GM13977 (cell line): ENCODE measurements at places on chromosomes 1 and 21.
A peak's percentile ranks its signal among the peaks of the same experiment; 100 is the strongest.

DNA sequence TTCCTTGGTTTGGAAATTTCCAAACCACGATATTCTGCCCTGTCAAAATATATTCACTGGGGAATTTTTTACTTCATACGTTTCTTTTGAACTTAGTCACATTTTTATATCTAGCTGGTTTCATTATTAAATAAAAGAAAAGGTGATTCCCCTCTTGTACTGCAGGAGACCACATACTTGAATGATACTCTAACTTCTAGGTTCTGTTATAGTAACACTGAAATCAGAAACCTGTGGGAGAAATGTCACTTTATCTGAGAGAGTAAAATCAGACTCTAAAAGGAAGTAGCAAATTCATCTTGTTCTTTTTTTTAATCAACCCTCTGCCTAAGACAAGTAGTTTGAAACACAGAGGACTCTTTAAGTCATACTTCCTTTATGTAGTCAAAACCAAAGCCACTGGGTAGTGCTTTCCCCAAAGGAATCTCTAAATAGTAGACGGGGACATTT is 34.4 kb downstream of the MRPL39 start:
- peak; percentile 26 for DNase-seq

GRCh38 chr1:93993731-93994130 is 84.5 kb upstream of the GCLM start:
- no peak for DNase-seq

DNA sequence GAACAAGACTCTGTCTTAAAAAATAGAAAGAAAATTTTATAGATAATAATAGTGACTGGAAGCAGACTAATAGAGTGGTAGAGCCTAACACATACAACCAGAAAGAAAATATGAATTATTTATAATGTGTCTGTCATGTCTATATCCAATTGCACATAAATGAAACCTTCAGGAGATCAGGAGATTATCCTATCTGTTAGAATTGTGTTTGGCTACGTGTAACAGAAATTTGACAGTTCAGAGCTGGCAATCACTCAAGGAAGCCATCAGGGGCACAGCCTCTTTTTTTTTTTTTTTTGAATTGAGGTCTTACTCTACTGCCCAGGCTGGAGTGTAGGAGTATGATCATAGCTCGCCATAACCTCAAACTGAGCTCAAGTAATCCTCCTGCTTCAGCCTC is 157.2 kb downstream of the TGFB2 start:
- DNase-seq: no peak

GRCh38 chr1:199109160-199109559 is 470.3 kb downstream of the PTPRC start:
- DNase-seq: no peak

DNA sequence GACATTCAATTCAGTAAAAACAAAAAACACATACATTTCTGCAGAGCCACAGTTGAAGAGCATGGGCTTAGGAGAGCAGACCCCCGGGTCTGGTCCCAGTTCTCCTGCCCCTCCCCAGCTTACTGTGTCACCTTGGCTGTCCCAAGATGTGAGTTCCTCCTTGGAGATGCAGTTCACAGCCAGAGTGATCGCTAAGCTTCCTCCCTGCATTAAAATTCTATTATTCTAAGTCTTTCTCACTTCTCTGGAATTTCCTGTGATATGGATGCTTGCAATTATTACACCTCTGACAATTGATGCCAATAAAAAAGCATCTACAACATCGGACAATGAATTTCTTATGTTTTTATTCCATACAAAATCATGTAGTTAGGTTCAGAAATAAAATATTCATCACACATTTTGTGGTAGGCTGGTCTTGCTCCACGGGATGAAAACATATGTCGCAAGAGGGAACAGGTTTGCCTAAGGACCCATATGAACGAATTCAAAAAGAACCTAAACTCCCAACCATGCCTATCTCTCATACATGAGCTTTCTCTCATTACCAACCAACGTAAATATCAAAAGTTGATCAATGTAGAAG is 328.5 kb upstream of the RUNX1 start:
- DNase-seq: no peak

DNA sequence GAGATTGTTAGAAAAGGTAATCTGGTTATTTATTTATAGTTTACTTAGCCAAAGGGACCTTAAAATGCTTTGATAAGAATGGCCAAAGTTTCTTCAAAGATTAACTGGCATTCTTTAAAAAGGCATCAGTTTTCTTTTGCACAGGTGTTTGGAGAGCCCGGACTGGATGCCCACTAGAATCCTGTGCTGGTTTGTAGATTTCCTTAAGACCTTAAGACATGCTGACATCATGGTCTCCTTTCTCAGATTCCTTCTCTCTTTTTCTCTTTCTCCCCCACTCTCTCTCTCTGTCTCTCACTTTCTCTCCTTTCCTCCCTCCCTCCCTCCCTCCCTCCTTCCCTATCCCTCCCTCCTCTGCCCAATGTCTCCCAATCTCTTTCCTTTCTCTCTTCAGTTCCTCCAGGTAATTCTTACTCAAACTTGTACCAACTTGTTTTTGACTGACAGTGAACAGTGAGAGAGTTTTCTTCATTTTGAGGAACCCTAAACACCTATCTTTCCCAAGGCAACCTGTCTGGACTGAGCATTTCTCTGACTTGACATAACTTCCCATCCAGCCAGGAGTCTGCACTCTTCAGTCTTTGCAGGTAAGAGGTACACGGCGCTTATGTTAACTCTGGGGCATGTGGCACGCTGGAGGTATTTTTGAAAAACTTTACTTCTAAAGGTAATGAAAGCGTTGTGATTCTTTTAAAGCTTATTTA is at the start of gene KCNJ15:
Gene KCNJ15 (plus strand): TSS at position 393 of the 704 bp plus-strand sequence. CDS start 42,271 bp downstream, outside the sequence.
- no peak for DNase-seq

GRCh38 chr1:94422115-94422820 is 4.1 kb downstream of the ABCD3 start:
- DNase-seq: no peak

DNA sequence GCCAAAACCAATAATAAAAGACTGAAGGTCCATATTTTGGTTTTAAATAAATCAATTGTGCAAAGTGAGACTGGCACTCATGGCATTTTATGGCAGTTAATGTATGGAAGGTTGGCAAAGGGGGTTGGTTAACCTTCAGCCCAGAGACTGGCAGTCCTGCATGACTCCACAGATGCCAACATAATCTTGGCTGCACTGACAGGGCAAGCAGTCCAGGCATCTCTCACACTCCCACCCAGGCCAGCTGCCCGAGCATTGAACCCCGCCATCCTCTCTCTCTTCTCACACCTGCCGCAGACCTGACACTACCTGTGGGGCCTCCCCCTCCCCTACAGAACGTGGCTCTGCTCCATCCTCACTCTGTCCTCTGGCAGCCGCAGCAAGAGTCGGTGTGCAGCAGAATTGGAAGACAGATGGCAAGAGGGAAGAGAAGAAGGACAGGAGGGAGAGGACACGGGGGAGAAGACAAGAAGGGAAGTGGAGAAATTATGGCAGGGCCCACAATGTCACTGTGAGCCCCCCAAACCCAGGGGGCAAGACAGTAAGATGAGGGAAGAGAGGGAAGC is 43.7 kb downstream of the ITPKB start:
- DNase-seq: no peak

GRCh38 chr1:218785928-218786327 is 387.8 kb upstream of the LYPLAL1 start:
- DNase-seq: no peak

GRCh38 chr1:221911714-221912113 is 169.8 kb upstream of the DUSP10 start:
- DNase-seq: no peak

- DNase-seq: no peak
These were observed 1.7 kb upstream of the ZNF691 start for GRCh38 chr1:42844592-42845140.

- no peak for DNase-seq
These were observed 32.7 kb downstream of the ASH1L start for GRCh38 chr1:155529929-155530328.
